ENCODE measurements at places on chromosomes 2 and 18.

DNA sequence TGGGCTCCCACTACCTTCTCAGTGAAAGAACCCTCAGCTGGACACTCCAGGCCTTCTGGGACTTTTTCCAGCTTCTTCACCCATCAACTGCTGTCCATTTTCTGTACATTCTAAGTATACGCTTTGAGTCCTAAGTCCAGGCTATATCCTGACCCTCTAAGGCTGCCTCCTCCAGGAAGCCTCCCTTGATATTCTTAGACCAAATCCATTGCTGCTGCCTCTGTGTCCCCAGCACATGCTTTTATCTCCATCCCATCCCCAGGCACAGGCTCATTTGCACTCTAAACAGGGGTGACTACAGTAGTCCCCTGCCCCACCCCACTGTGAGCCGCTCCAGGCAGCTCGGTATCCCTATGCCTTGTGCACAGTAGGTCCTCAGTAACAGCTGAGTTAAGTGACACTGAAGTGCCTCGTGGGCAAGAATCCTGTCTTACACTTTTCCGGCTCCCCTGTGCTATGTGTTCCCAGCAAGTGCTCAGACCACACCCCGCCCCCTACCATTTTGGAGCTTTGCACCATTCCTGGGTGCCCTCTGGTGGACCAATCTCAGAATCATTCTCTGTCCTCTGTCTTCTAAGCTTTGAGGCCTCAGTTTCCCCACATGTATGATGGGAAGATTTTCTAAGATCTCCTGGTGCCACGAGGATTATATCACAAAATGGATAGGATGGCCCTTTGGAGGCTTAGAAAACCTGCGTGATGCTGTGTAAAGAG is 34.9 kb downstream of the EMX1 start:
- no peak for DNase-seq

DNA sequence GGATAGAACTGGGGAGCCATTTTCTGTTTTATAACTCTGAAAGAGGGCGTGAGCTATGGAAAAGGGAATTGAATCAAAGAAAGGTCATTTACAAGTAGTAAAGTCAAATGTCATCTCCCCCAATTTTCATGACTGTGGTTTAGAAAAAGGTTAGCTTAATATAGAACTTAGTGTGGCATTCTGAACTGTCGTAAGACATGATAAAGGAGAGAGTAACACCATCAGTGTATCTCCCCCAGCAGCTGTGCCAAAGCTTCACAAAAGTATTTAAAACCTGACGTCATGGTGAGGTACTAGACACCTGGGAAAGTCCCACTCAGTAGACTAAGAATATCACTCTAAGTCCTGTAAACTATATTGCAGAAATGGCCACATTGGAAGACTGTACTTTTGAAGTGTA is 5.8 kb upstream of the IKZF2 start:
- DNase-seq, result peak; percentile 28

DNA sequence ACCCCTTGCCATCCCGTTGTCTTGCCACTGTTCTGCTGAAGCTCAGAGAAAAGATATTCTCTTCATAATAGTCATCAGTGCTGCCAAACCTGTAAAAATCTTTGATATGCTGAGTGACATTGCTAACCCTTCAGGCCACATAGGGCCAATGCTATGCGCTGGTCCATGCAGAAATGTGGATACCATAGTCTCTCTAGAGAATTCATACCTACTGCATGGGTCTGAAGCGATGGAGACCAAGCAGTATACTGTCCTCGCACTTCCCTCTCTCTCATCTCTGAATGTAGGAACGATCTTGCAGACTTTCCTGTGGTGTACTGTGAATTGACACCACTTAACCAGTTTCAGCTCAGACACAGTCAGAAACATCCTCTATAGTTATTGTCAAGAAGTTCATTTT is 17.9 kb upstream of the ANKRD44 start:
- no peak for DNase-seq

- no peak for DNase-seq
These were observed 54.8 kb downstream of the HNMT start for GRCh38 chr2:138018866-138019688.

GRCh38 chr18:38572554-38573111 is 1007.0 kb upstream of the CELF4 start:
- DNase-seq, result no peak

DNA sequence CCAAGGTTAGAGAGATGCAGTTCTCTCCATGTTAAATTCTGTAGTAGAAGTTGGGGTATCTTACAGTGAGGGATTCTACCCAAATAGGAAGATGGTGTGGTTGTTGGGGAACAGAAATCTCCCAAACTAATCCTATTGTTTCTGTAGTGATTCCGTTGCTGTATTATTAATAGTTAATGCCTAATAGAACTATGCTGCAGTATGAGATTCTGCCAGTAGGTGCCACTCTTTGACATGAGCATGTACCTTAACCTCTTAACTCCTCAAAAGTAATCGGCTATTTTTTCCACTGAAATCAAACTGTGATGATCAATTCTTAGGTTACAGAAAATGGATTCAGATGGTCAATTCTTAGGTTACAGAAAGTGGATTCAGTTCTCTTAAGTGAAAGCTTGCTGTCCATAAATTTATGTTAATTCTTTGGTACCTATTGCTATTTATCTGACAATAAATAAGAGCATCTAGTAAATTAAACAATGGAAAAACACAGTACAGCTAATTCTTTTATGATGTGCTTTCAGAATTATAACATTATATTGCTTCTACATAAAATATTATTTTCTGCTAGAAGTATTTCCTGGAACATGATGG is 97.9 kb upstream of the DLX2 start:
- no peak for DNase-seq

GRCh38 chr2:119173556-119174060 is 15.1 kb upstream of the C1QL2 start:
- no peak for DNase-seq

- DNase-seq, result no peak
These were observed 172.0 kb downstream of the NDUFA10 start for GRCh38 chr2:239853121-239853520.

DNA sequence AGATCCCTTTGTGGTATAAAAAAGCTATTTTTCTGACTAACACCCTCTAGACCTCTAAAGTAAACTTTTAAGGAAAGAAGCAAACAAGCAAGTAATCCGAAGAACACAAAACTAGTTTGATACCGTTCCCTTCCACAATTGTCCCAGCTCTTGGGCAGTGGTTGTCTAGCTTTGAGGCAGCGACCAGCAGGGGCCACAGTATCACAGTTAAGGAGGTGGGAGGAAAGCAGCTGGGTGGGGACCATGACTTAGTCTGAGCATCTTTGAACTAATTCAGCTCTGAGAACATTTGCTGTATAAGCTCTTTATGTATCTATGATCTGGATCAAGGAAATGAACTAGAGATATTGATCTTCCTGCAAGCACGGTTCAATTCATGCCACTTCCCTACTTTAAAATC is 51.0 kb downstream of the SF3B1 start:
- DNase-seq, result peak; percentile 19

DNA sequence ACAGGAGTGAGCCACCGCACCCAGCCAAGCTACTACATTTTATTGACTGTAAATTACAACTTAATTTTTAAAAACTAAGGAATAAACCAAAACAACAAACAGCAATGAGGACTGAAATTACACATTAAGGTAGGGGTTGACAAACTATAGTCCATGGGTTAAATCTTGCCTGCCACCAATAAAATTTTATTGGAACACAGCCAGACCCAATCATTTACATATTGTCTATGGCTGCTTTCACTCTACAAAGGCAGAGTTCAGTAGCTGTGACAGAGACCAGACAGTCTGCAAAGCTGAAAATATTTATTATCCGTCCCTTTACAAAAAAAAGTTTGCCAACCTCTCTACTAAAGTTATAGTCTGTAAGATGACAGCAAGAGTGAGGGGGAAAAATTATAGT is 24.3 kb upstream of the UGP2 start:
- DNase-seq, result peak; percentile 33

DNA sequence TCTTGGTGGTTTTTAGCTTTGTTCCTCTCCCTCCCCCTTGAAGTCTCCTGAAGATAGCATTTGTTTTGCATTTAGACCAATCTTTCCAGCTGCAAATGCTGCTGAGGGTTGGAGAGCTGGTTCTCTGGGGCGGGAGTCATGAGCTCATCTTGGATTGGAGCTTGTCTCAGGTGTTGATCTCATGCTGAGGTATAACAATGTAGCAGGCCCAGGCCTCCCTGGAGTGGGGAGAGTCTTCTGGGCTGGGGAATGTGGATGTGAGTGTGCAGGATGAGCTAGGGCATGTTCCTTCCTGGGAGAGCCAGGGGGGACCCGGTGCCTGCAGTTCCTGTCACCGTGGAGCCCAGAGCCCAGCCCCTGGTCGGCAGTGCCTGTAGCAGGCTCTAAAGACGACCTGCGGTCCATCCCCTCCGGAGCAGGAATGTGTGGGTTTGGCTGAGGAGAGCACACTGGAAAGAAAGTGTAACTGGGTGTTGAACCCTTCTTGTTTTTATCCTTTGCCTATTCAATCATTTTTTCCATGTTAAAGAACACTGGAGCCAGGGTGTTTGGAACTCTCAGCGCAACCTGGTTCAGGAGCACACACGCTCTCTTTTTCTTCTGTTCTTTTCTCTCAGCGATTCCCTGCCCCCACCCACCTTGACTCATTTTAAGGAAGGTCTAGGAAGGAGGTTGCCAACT is 2.7 kb downstream of the ZNF532 start:
- DNase-seq, result no peak

- no peak for DNase-seq
These were observed 19.4 kb downstream of the IL1B start for GRCh38 chr2:112817082-112817689.

GRCh38 chr2:24317491-24317920 is 42.8 kb downstream of the ITSN2 start:
- no peak for DNase-seq

DNA sequence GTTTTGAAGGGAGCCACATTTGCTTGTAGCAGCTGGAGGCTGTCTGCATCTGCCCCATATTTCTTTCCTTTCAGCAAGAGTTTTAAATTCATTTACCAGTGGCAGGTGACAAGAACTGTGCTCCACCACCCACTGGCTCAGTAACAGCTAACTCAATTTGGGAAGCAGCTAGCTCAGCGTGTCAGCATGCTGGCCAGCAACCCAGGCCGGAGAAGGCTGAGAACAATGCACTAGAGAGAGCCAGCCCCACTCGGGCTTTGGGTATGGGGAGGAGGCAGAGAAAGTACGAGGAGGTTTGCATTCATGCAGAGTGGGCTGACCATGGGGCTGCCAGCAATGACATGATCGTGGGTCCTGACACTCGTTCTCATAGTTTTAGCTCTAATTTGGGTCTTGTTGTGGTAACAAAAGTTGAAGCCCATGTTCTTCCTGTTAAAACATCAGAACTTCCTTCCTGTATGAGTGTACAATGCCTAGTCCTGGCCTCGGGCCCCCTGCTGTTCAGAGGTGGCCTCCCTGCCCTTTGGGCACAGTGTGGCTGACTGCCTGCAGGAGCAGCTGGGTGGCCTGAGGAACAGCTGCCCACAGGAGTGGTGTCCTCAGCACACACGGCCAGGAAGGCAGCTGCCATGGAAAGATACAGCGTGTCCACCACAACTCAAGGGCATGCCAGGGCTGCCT is 23.0 kb downstream of the CDC42EP3 start:
- peak; percentile 29 for DNase-seq

DNA sequence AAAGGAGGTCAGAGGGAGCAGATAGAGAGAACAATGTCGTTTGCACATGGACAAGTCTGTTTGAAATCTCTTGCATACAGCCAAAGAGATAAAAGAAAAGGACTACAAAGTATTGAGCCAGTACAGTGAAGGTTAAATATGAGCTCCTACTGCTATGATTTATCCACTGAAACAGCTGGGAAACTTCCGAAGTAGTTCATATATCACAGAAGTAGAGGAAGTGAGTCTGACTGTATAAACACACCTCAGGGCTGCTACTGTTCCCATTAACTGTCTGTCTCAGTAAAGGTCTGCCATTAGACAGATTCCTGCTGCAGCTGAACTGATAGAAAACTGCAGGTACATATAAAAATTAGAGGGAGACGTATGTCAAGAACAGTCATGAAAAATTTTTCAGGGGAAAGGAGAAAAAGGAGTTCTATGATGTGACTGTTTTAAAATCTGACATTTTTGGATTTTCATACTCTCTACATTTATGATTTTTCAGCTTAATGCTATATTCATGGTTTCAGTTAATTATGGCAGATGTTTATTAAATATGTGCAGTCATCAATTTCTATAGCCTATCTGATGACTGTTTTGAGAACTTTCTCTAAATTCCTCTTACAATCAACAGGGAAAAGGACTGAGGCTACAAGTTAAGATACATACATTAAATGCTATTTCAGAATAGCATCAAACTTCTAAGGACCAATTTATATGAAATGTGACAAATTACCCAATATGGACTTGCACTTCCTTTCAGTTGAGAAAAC is 364.7 kb downstream of the ERBB4 start:
- DNase-seq, result no peak

GRCh38 chr2:212919238-212919637 is 232.2 kb downstream of the IKZF2 start:
- DNase-seq, result no peak

- no peak for DNase-seq
These were observed 451.4 kb upstream of the ST6GAL2 start for GRCh38 chr2:107337209-107337898.

DNA sequence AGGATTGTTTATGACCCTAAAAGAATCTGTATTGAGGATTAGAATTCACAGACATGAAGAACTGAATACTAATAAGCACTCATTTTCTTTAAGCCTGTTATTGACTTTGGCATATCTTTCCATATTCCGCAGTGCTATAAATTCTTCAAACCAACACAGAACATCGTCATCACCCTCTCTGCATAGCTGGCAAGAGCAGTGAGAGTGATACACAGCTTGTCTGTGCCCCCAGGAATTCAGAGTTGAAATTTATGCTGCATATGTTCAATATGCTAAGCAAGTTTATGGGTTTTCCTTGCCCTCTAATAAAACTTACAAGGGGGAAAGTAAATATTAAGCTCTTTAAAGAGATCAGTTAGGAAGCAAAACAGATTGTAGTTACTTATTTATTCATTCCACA is 32.7 kb downstream of the CTLA4 start:
- no peak for DNase-seq

DNA sequence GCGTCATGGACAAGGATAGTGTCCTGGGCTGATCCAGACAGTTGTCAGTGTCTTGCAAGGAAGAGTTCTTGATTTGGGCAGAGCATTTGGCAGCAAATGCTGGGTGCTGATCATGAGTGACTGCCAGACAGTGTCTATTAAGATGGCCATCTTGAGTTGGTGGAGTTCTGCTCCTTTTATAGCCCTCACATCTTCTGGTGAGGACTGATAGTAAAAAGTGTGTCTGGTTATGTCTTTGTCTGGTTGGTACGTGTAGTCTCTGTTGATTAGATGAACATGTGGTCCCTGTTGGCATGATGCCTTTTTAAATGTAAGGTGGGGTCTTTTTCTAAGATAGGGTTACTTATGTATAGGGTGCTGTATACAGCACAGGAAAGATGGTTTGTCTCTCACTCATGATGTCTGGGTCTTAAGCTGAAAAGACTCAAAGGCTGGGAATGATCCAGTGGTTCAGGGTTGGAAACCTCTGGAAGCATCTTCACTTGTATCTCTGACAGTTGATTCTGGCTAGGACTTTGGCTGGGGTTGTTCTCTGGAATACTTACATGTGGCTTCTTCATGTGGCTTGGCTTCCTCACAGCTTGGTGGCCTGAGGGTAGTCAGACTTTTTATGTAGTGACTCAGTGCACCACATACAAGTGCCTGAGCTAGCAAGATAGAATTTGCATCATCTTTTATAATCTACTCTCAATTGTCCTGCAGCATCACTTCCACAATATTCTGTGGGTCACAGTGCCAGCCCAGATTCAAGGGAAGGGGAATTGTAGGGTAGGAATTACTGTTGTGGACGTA is 11.8 kb downstream of the MTX2 start:
- no peak for DNase-seq
